IPS DF 19.7 (cell line): ENCODE measurements at places on chromosomes 1 and 21.

DNA sequence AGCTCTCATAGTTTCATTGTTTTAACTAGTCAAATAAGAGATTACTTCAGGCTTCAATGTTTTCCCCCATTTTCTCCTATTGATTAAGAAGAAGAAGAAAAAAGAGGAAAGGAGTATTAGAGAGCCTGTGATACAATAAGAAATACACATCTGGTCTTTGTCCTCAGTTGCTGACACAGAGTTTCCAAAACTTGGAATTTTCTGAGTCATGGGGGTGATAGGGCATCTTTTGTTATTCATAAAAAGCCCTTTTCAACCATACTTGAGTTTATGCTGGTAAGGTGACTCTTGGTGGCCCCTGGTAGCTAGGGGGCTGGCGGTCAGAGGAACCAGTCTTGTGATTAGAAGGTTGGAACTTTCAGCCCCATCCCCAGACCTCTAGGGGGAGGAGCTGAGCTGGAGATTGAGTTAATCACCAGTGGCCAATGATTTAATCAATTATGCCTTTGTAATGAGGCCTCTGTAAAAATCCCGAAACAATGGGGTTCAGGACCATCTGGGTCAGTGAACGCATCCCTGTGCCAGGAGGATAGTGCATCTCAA, 28.9 kb upstream of the KLF18 start:
- DNase-seq: no peak

GRCh38 chr1:166032572-166033371, 134.0 kb downstream of the FAM78B start:
- DNase-seq: no peak

GRCh38 chr1:99370476-99370875, 106.2 kb downstream of the PLPPR4 start:
- DNase-seq: no peak

DNA sequence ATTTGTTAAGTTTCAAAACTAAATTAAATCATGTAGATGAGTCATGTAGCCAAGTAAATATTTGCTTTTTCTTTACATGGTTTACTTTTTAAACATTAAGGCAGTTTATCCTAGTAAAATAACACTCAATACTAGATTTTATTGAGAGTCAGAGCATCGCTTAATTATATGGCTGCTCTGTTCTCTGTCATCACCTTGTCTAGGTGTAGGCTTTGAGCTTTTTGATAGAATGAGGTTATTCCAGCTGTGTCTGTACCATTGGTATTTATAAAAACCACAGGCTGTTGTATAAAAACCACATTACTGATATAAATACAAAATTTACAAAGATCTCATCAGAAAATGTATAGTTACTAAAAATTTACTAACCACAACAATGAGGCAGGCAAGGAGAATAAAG, 42.5 kb upstream of the GPR52 start:
- DNase-seq: no peak

DNA sequence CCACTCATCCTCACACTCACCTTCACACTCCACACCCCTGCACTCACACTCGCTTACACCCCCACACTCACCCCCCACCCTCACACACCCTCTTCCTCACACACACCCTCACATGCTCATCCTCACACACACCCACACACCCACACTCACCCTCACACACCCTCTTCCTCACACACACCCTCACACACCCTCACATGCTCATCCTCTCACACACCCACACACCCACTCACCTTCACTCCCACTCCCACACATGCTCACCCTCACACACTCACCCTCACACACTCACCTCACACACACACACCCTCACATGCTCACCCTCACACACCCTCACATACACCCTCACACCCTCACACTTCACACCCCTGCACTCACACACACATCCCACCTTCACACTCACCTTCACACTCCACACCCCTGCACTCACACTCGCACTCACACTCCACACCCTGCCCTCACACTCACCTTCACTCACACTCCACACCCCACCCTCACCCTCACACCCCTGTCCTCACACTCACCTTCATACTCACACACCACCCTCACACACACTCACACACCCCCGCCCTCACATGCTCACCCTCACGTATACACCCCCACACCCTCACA, 42.6 kb upstream of the EDN2 start:
- DNase-seq: no peak

GRCh38 chr1:229058729-229059128, 212.2 kb upstream of the RAB4A start:
- no peak for DNase-seq

DNA sequence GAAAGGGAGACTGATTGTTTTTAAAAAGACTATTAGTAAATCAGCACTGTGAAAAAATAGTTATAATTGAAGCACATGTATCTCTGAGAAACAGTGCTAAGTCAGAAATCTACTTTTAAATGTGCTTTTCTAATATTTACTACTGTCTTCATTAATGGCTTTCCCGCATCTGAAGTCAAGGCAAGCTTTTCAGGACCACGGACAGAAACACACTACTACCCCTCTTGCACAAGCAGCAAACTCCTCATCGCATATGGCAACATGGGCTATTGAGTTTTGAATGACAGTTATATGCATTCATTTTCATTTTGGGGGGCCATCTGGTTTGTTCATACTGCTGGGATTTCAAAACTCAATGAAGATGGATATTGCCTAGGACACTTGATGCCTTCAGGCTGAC, 433.4 kb upstream of the CAMK1G start:
- no peak for DNase-seq

DNA sequence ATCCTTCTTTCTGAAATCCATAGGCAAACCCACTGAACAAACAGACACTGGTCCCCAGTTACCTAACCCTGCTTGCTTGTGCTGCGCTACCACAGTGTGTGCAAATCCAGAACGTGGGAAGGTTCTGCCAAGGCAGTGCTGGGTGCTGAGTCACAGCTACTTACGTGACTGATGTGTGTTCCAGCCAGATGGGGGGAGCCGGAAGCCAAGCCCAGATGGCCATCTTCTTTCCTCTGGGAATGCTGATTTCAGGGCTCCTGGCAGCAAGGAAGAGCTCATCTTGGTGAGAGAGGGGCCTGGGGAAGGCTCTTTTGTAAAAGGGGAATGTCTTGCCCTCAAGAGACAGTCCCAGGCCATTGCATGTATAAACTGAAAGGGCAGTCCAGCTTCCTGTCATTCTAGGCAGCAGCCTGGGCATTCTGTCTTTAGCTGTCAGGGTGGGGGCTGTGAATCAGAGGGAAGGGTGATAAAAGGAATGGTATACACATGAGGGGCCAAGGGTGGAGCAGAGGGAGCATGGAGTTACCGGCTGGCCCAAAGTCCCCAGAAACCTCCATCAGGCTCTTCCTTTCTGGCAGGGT, 54.1 kb downstream of the CD46 start:
- no peak for DNase-seq

DNA sequence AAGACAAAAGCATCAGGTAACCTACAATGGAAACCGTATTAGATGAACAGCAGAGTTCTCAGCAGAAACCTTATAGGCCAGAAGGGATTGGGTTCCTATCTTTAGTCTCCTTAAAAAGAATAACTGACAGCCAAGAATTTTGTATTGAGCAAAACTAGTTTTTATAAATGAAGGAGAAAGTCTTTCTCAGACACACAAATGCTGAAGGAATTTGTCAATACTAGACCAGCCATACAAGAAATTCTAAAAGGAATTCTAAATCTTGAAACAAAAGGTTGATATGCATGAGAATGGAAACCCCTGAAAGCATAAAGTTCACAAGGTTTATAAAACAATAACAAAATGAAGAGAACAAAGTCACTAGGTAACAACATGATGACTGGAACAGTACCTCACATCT, 58.1 kb downstream of the NEK7 start:
- DNase-seq: no peak

- no peak for DNase-seq
Observed at GRCh38 chr1:22250724-22251123, 107.8 kb upstream of the WNT4 start.

- DNase-seq: no peak
Observed at GRCh38 chr1:59072583-59072947, 224.3 kb upstream of the FGGY start.

DNA sequence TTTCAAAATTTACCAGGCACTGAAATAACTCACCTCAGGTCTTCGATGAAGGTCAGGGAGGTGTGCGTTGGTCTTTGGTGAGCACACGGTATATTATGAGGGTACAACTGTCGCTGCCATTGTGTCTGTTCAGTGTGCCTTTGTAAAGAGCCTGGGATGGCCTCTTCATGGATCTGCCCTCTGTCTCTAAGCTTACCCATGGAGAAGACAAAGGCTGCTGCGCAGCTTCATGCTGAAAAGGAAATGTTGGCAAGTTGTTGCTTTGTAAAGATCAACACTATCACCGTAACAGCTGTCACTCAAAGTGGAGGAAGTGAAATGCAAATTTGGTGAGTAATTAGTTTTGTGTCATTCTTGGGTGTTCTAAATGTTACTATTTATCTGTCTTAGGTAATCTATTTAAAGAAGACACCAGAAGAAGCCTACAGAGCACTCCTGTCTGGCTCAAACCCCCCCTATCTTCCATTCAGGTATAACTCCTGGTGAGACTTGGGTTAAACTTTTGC, 71.6 kb downstream of the CDC14A start:
- DNase-seq: no peak

GRCh38 chr1:85330214-85330631, 53.8 kb upstream of the BCL10 start:
- DNase-seq: no peak

DNA sequence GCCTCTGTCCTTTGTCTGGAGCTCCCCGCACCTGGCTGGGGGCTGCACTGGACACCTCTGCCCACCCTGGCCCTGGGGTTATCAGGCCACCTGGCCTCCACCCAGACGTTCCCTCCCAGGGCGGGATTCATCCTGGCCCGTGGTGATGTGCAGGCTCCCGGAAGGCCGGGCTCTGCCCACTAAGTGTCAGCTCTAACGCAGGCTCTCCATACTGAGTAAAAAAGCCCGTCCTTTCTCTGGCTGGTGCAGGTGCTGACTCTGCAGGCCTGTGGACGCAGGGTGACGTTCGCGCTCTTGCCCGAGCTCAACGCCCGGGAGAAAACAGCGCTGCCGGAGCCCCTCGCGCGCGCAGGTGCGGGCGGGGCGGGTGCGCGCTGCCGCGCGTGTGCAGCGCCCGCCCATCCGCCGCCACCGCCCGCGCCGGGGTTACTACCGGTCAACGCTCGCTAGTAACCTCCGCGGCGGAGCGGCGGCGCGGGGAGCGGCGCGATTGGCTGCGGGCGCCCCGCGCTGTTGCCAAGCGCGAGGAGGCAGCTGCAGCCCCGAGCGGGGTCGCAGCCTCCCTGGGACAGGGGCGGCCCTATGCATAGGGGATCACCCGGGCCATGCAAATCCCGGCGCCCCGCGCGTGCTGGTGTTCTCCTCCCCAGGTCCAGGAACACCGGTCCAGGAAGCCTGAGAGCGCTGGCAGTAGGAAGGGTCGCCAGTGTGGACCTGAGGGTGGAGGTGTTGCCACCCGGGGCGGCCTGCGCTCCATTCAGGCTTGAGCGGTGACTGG, 15.7 kb downstream of the ABCG1 start:
- no peak for DNase-seq

DNA sequence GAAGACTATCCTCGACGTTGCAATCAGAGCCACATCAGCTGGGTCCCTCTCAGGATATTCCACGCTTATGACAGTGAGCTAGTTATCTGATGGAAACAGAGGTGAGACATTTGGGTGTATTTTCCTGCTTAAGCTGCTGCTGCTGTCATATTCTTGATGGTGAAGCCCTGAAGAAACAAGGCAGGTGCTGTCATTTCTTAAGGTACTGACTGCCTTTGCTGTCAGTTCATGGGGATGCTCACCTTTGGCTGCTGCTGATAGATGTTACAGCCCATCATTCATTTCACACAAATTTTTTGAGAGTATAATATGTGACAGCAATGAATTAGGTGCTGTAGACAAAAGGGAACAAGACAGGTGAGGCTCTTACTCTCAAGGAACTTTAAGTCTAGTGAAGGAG, 577.4 kb downstream of the LMO4 start:
- DNase-seq: no peak

GRCh38 chr1:191255354-191256054, 777.8 kb upstream of the BRINP3 start:
- DNase-seq: no peak

GRCh38 chr1:100050139-100050538, 80.3 kb downstream of the SLC35A3 start:
- no peak for DNase-seq

DNA sequence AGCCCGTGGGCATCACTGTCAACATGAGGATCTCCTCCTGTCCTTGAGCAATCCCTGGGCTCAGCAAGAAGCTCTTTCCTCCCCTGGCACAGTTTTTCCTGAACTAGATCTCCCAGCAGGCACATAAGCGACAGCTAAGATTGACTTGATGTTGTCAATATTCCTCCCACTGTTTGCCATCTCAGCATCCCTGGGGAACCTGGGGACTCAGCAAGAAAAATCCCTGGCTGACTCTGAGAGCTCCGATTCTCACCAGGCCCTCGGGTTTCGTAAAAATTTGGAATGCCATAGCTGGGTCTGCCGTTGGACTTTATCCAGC, 687.2 kb downstream of the MATN1 start:
- DNase-seq: no peak

GRCh38 chr1:203368624-203369451, 17.9 kb upstream of the FMOD start:
- no peak for DNase-seq
